ENCODE measurements at places on chromosomes 5 and 9.

DNA sequence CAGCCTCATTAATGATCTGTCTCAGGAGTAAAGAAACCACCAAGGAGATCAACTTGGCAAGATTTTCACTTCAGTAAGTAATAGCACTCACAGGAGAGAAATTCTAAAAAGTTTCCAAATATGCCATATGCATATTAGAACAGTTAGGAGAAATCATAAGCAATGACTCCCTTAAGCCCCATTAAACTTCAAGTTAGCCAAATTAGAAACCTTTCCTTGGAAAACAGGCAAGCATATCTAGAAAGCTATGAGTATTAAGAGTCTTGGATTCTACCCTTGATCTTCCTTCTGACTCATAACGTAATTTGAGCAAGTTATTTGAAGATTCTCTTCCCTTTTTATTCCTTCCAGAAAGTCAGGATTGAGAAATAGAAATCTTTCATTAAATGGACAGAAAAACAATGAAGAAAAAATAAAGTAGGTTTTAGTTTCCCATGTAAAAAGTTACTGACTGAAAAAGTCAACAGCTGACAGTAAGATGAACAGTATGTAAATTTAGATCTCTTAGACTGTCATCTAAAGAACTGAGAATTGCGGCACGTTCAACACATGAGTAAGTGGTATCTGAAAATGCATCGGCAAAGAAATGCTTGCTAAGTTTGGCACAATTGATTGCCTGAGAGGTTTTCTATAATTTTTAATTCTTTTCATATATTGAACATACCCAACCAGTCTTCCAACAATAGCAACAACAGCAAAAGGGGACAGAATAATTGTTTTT is 565.7 kb upstream of the FTMT start:
- no peak for DNase-seq

DNA sequence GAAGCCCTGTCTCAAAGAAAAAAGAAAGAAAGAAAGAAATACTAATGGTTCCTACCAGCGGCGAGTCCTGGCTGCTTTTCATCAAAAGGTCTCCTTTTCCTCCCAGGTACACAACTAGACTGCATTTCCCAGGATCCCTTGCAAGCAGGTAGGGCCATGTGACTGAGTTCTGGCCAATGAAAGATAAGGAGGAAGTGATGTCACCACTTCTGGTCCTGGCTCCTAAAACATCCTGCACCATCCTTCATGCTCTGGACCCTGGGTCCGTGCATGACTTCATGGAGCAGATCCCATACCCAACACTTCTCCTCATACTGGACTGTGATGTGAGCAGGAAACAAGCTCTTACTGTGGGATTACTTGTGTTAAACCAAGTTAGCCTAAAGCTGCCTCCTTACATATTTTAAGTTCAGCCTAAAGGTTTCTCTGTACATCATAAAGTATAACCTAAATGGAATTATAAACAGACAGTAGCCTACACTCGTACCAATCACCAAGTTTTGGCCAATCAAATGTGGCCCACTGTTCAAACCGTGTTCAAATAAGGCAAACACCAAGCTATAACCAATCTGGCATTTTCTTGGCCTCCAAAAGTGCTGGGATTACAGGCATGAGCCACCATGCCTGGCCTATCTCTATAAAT is 30.2 kb upstream of the FUBP3 start:
- no peak for DNase-seq

DNA sequence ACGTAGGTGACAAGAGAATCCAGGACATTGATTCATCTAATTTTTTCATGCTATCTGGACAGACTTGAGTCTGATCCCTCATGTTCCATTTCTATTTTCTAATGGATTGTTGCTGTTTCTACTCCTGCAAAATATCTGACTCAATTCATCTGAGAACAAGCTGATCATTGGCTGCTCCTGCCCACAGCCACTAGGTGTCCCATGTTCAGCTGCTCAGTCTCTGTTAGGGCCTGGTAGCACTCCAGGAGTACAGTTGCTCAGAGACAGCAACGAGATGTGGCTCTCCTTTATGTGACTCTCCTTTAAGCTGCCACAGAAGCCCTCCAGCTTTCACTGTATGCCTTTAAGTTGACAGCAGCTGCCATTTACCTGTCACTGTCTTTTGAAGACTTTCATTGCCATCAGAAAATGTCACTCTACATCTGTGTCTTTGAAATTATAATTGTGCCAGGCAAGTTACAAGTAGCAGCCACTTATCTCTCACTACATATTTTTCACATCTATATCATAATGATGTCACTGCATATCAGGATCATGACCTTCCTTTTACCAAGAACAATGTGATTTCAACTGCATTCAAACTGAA is 1944.2 kb upstream of the NUDT12 start:
- no peak for DNase-seq

GRCh38 chr5:107875833-107876232 is 205.1 kb upstream of the EFNA5 start:
- DNase-seq: no peak

- DNase-seq: no peak
Observed at GRCh38 chr9:127809002-127809539, 6.4 kb downstream of the FPGS start.

DNA sequence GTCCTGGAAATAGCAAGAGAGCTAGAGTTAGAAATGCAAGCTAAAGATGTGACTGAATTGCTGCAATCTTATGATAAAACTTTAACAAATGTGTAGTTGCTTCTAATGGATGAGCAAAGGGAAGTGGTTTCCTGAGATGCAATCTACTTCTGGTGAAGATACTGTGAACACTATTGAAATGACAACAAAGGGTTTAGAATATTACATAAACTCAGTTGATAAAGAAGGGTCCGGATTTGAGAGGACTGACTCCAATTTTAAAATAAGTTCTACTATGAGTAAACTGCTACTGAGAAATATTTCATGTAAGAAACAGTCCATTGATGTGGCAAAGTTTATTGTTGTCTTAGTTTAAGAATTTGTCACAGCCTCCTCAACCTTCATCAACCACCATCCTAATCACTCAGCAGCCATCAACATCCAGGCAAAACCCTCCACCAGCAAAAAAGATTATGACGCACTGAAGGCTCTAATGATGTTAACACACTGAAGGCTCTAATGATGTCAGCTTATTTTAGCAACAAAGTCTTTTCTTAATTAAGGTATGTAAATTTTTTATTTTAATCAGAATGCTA is 376.2 kb downstream of the CDH10 start:
- no peak for DNase-seq

- DNase-seq: no peak
Observed at GRCh38 chr9:84702471-84702870, 32.9 kb downstream of the NTRK2 start.

DNA sequence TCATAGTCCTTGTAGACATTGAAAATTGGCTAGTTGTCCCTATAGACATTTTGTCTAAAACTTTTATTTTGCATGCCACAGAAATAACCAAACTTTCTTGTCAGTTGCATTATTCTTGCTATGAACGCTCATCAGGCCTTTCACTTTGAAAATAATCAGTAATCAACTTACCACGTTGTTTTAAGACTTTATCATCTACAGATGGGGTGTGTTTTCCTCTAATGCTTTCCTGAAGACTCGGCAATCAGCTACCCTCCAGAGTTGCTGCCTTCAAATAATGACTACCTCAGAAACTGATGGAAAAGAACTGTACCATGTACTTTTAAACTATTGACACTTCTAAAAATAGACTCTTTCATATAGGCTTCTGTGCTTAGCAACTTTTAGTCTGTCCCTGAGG is 33.5 kb upstream of the HSPB3 start:
- no peak for DNase-seq

GRCh38 chr5:127667926-127668325 is 19.0 kb downstream of the CTXN3 start:
- DNase-seq: no peak

- DNase-seq: no peak
Observed at GRCh38 chr9:89223396-89223977, 44.9 kb upstream of the SHC3 start.

DNA sequence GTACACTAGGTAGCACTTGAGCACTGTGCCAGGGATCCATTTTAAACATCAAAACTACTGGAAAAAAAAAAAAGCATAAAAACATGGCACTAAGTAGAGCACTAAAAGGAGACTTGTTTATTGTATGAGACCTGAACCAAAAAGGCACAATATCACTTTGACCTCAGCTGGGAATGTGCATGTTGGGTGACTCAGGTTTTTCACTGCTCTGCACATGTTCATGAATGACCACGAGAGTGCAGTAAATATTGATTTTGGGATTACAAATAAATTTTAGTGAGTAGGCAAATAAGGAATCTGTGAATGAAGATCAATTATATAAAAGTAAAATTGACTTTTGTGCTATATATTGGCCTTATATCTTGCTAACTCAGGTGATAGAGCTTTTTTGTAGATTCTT is 11.8 kb downstream of the RMI1 start:
- no peak for DNase-seq

GRCh38 chr5:87392801-87393200 is 19.9 kb downstream of the CCNH start:
- DNase-seq: no peak

GRCh38 chr9:133420392-133420827 is 1.8 kb upstream of the ADAMTS13 start:
- DNase-seq: no peak

- peak; percentile 19 for DNase-seq
Observed at GRCh38 chr9:21160178-21160577, 6.3 kb downstream of the IFNA21 start.

DNA sequence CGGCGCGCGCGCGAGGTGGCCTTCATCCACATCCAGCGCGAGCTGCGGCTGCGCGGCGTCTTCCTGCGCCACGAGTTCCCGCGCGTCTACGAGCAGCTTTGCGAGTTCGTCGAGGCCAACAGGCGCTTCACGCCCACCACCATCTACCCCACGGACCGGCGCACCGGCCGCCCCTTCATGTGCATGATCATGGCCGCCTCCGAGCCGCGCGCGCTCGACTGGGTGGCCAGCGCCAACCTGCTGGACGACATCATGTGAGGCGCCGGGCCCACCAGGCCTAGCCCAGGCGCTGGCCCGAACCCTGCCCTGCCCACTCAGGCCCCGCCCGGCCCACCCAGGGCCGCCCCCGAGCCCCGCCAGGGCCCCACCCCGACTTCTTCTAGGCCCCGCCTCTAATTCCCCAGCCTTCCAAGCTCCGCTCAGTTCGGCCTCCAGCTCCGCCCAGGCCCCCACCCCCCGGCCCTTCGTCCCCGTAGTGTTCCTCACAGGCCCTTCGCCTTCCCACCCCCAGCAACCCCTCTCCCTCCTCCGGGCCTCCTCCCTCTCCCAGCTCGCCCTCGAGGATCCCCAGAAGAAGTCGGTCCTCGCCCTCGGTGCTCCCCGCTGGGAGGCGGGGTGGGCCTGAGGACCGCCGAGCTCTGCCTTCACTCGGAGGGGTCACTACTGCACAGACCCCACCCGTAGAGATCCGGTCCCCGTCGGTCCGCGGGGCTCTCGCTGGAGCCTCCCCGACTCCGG is 2.0 kb upstream of the PHPT1 start:
- DNase-seq: no peak

DNA sequence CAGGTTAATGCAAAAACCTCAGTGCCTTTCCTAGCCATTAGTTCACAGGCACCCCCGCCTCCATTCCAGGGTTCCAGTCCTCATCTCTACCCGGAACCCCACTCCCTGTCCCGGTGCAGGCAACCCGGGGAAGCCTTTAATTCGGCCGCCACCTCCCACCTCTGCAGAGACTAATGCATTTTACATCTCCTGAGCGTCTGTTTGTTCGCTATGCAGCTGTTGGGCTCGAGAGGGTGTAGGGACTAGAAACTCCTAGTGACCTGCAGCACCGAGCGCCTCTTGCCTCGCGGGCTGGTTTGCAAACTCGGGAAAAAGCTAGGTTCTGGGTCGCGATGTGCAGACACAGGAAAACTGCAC is 3.6 kb downstream of the GDNF start:
- DNase-seq: no peak

GRCh38 chr5:62596691-62597090 is 18.1 kb downstream of the LRRC70 start:
- DNase-seq: no peak

GRCh38 chr9:131733541-131734061 is 6.3 kb downstream of the RAPGEF1 start:
- DNase-seq: no peak

- DNase-seq: no peak
Observed at GRCh38 chr5:14869668-14870164, 1.9 kb downstream of the ANKH start.

Data from stimulated activated CD8-positive, alpha-beta memory T cell treated with anti-CD3 and anti-CD28 coated beads, Interleukin-15, amount 100 ng/mL, for 4 hours (primary cell).